ENCODE measurements at places on chromosomes 5 and 9.
A peak's percentile ranks its signal among the peaks of the same experiment; 100 is the strongest.

DNA sequence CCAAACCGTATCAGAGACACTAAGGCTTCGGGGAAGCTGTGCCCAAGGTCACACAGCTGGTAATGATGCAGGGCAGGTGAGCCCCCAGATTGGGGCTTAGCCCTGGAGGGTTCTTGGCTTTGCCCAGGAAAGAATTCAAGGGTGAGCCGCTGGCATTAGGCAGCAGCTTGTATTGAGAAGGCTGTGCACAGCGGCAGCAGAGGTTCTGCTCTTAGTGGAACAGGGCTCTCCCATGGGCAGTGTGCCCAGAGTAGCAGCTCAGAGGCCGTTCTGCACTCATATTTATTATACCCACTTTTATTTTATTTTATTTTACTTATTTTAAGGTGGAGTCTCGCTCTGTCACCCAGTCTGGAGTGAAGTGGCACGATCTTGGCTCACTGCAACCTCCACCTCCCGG is 85.8 kb upstream of the IER5L start:
- DNase-seq: no peak

DNA sequence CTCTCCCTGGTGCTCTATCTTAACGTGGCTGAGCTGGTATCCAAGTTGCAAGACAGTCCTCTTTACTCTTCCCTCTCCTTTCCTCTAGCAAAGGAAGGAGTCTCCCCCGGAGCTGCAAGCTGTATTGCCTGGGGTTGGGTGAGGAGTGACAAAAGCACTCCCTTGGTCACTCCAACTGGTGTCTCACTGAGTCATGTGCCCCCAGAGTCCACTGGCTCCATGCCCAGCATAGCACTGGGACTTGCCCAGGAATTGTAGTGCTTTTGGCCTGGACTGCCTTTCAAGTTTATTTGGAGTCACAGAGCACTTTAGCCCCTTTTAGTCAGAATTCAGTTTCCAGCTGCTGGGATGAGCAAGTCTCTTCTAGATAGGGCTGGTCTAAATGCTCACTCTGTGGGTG is 82.6 kb upstream of the FST start:
- DNase-seq: no peak

DNA sequence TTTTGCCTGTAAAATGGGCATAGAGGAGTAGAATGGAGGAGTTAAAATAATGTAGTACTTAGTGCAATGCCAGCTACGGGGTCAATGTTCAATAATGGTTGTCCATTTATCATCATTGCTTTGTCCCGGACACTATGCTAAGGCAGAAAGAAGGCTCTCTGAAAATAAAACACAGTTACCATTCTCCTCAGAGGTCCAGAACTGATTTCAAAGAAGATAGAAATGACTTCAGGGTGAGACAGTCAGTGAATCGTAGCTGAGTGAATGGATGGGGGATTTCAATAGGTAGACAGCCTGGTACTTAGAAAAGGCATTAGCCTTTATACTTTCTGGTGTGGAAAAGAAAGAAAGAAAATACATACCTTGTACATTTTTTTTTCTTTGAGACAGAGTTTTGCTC is 1.2 kb upstream of the AK3 start:
- DNase-seq: no peak

- no peak for DNase-seq
Measured at GRCh38 chr5:109743041-109743531, 53.4 kb downstream of the MAN2A1 start.

DNA sequence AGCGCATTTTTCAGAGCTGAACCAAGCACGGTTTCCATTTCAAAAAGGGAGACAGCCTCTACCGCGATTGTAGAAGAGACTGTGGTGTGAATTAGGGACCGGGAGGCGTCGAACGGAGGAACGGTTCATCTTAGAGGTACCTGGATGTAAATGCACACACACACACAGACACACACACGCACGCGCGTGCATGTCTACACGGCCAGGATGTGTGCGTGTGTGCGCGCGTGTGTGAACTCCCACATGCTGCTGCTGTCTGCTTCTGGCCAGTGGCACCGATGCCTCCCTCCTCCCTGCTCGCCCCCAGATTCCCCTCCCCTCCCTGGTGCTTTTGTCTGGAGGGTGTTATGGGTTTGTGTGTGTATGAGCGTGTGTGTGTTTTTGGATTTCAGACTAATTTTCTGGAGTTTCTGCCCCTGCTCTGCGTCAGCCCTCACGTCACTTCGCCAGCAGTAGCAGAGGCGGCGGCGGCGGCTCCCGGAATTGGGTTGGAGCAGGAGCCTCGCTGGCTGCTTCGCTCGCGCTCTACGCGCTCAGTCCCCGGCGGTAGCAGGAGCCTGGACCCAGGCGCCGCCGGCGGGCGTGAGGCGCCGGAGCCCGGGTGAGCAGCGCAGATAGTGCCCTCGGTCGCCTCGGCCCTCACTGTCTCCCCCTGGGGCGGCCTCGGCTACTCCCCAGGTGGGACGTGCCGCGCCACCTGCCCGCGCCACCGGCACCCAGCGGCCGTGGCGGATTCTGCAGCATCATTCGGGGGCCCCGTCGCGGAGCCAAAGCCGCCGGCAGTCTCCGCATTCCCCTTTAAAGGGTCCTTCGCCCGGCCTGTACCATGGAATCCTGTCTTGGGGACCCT is at the start of gene NTRK2:
NTRK2 (plus strand) TSS at position 442 of the 850 bp plus-strand sequence. CDS start 1,020 bp downstream, outside the sequence.
- peak; percentile 65 for DNase-seq

DNA sequence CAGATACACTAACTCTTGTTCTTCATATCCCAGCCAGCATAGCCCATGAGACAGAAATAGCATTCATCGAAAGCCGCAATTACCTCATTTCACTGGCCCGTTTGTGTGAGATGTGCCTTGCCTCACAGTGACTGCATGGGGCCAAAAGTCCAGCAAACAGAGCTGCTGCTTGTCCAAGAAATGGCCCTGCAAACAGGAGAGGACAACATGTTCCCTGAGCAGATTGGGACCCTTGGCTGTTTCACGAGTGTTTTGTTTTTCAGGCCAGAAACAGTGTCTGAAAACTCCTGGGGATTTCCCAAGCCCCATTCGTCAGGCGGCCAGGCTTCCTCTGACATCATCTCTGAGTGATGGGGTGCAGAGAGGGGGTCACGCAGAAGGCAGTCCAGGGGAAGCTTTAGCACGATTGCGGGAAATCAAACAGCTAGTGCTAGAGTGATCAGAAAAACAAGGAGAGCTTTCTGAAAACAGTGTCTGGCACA is 503.6 kb upstream of the PAPPA start:
- no peak for DNase-seq

DNA sequence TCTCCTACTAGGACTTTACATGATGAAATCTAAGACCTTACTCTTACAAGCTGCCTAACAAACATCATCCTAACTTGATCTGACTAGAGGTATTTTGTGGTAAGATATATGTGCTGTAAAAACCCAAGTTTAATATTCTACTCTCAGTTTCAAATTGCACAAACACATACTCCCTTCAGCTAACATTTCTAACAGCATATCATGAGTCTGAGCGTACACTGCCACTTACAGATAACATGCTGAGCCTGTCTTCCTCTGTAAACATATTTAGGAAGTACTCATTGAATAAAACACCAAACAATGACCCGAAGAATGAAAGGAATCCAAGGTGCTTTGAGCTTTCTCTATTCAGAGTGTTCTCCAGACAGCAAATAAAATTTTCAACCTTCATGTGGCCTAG is 7.9 kb upstream of the ESM1 start:
- no peak for DNase-seq

All from right renal pelvis (tissue), 4 donors.